Amygdala (tissue), 56 donors: ENCODE measurements at places on chromosomes 2 and 18.

DNA sequence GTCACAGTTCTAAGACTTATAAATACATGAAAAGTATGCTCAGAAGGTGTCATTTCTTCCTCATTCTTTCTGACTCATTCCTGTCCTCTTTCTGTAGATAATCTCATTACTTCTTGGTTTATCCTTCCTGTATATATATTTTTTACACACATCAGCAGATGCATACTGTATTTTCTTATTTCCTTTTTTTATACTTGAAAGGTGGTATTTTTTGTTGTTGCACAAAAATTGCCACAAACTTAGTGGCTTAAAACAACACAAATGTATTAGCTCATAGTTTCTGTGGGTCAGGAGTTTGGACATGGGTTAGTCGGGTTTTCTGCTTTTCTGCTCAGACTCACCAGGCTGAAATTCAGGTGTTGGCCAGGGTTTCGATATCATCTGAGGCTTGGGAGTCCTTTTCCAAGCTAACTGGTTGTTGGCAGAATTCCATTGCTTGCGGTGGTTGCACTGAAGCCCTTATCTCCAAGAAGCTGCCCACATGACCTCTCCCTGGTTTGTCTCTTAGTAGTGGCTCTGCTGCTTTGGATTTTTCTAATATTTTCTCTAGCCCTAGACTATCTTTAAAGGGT is 162.6 kb downstream of the FMNL2 start:
- DNase-seq: no peak

GRCh38 chr18:77063260-77063659 is 69.3 kb downstream of the MBP start:
- DNase-seq: no peak

DNA sequence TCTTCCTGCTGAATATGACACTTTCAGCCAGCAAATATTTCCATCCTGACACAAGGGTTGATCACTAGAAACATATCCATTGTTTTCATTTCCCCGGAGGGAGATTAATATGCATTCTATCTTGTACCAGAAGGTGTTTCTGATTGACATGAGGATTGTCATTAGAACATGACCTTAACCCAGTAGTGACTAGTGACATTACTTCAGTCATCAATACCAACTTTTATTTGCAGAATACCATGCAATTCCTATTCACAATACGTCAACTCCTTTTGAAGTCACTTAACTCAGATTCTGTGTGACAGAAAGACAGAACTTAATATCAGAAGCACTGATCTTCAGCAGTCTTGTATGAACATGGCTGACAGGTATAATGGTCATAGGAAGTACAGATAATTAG is 1108.9 kb upstream of the CRIM1 start:
- no peak for DNase-seq

DNA sequence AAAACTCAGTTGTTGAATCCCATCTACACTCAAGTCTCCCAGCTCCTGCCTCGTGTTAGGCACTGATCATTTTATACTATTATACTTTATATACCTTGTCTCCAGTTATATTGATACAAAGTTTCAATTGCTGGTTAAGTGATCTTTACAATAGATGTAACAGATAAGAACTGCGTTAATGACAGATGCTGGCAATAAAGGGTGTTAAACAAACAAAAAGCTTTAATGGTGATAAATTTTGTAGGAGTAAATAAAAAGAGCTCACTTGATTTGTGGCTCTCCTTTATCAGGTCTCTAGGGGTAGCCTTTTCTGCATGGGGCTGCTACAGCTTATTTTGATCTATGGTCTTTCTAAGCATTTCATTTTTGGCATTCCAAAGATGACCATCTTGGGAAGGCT is 106.9 kb upstream of the GAREM1 start:
- DNase-seq: no peak

GRCh38 chr2:198641161-198641560 is 816.6 kb downstream of the SATB2 start:
- DNase-seq: no peak

- DNase-seq: no peak
These were observed 500.9 kb upstream of the DSEL start for GRCh38 chr18:68017385-68017784.

DNA sequence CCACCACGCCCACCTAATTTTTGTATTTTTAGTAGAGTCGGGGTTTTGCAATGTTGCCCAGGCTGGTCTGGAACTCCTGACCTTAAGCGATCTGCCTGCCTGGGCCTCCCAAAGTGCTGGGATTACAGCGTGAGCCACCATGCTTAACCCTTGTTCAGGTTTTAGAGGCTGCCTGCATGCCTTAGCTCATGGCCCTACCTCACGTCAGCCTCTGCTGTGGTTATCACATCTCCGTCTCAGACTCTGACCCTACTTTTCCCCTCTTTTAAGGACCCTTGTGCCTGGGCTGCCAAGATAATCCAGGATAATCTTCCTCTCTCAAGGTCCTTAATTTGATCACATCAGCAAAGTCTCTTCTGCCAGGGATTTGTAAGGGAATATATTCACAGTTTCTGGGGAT is 98.2 kb upstream of the PMAIP1 start:
- no peak for DNase-seq

GRCh38 chr2:290090-290722 is 2.3 kb upstream of the ALKAL2 start:
- peak; percentile 61 for DNase-seq

GRCh38 chr2:211434773-211435172 is 878.4 kb downstream of the CPS1 start:
- DNase-seq: no peak

DNA sequence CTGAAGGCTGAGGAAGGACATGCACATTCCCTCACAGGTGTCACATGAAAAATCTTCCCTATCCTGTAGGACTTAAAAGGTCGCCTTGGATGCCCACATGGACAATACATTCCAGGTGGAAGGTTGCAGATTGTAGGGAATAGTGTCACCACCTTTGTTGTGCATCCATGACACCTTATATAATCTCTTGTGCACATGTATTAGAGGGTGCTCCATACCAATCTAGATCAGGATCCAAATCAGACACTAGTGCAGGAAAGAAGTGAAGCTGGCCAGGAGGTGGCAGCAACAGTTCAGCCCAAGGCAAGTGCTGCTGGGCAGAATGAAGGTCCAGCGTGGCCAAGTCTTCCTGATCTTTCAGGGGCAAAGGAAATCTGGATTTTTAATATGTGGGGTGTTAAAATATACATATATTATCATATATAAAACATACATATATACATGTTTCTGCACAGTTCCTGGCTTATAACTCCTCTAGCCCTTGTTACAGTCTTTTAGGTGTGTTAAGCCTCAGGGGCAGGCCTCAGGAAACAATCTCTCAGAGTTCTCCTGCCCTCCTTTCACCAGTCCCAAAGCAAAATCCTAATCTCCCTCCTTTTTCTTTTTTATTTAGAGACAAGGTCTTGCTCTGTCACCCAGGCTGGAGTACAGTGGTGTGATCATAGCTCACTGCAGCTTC is 16.6 kb downstream of the NIF3L1 start:
- DNase-seq: peak; percentile 5

DNA sequence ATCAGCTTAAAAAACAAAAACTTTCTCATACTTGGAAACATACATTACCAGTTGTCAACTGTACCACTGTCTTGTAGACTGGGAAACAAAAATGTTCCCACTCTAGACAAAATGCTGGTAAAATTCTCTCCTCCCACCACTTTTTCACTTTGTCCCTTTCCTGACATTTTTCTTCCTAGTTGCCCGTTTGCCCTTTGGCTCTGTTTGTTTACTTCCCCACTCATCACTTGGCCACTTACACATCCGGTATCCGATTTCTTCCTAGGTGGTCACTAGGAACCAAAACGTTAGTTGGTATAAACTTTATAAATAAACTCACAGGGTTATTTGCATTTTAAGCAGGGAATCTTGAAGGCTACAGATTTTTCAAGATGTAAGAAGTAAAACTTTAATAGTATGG is 84.9 kb downstream of the METTL4 start:
- no peak for DNase-seq

GRCh38 chr18:36045241-36045991 is 21.9 kb downstream of the RPRD1A start:
- DNase-seq: no peak

GRCh38 chr2:144447535-144447934 is 72.4 kb downstream of the ZEB2 start:
- no peak for DNase-seq

GRCh38 chr18:60826346-60826745 is 453.8 kb upstream of the MC4R start:
- no peak for DNase-seq

DNA sequence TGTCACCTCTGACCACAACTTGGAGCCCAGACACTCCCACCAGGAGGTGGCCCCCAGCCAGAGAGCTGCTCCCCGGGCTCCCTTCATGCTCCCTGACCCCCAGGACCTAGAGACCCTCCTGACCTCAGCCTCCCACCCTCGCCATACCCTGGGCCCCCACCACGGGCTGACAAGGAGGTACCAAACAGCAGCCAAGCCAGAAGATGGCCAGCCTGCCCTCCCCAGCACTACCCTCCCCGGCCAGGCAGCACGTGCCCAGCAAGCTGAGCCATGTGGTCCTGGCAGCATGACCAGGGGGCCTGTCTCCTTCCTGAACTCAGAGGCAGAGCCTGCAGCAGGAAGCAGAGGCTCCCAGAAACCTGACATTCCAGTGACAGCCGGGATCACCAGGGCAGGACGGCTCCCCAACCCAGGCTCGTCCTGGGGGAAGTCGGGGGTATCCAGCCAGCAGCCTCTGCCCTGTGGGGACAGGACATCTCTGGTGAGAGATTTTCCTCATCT is 69.4 kb upstream of the GPC1 start:
- DNase-seq: no peak

DNA sequence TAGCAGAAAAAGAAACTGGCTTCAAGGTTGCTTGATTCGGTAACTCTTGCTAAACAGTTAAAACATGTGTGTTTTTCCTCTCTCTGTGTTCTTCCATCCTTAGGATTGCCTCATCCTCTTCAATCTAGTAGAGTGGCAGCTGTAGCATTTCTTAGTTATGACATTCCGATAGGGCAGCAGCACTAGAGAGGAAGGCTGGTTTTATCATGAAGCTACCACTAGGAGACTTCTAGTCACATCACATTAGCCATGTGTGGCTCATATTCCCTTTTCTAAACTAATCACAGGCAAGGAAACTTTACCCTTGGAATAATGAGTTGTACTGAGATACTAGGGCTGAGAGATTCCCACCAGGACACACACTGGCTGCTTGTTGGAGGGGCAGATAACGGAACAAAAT is 187.6 kb downstream of the DOK6 start:
- DNase-seq: no peak

- DNase-seq: no peak
These were observed 10.0 kb upstream of the D2HGDH start for GRCh38 chr2:241724259-241724974.

- no peak for DNase-seq
These were observed 143.6 kb downstream of the WDPCP start for GRCh38 chr2:63444565-63445288.

GRCh38 chr2:154402213-154402612 is 296.3 kb upstream of the KCNJ3 start:
- no peak for DNase-seq

GRCh38 chr2:187451510-187451909 is 3.5 kb upstream of the CALCRL start:
- no peak for DNase-seq

DNA sequence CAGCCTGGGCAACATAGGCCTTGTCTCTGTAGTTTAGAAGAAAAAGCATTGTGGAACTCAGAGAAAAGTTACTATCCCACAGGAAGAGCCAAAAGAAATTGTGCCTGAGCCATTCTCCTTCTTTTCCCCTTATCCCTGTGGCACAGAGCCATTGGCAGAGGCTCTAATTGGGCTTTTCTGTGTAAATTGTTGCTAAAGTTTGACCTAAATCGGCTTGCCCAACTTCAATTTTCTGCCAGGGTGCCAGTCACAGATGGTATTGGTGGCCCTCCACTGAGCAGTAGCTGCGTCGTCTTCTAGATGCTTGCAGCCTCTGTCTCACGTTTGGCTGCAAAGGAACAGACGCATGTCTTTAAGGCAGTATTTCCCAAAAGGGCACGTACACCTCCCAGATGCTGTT is 30.3 kb downstream of the ZNF532 start:
- DNase-seq: peak; percentile 32

DNA sequence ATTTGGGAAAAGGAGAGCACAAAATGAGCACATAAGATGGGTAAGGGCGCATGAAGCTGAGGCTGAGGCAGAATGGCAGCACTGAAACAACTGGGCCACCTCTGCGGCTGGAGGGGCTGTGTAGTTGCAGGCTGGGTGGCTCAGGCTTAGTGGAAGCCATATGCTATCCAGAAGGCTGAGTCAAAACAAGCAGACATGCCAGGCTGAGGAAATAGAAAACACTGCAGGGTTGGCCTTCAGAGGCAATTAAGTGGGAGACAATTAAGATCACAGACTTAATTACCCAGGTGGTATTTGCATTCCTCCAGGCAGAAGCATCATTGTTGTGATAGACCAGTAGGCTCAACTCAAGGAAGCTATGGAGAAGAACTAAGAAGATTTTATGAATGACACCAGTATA is 11.4 kb upstream of the XPO1 start:
- no peak for DNase-seq

DNA sequence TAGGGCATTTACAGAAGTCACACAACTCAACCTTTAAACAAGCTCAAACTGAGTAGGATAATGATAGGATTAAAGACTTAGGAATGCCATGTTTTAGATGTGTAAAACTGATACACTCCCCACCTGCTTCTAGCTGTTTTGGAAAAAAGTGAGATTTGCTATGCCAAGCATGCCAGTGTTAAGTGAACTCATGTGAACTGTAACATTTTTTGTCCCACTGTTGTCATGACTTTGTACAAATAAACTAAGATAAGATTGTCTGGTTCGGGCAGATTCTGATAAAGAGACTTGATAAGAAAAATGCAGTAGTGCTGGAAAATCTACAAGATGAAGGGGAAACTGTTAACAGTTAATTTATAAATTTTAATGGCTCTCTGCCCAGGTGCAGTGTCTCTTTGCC is 66.5 kb downstream of the GLS start:
- DNase-seq: no peak

- DNase-seq: no peak
These were observed 275.9 kb upstream of the GCFC2 start for GRCh38 chr2:75986617-75987016.

GRCh38 chr2:240913810-240914644 is 7.9 kb downstream of the CROCC2 start:
- peak; percentile 22 for DNase-seq

DNA sequence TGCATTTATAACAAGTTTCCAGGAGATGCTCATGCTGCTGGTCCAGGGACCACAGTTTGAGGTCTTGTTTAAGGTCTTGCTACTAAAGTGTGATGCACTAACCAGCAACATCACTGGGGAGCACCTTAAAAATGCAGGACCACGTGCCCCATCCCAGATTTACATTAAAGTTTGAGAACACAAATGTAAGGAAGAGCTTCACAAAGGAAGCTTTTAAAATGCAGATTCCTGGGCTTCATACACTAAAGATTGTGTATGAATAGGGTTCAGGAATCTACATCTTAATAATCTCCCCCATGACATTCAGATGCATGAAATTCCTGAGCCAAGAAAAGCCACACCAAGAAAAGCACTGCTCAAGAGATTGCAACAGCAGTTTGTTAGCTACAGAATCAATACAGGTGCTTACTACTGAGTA is 235.3 kb upstream of the TANK start:
- DNase-seq: no peak

DNA sequence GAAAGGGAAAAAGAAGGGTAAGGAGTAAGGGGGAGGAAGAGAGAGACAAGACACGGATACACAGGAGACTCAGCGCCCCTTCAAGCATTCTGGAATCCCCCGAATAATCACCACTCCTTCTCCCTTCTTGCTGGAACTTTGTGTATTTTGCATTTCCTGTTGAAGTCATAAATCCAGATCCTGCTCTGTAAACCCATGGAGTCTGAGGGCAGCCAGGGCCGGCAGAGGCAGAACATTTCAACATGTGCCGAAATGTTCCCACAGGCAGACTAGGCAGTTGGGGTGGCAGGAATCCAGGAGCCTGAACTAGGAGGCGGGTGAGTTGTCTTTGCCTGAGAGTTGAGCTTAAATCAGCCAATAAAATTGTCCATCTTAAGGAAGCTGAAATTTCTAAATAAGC is 193.1 kb downstream of the SH3RF3 start:
- peak; percentile 45 for DNase-seq
